Right forelimb (tissue), 1 donor: ENCODE measurements at places on chromosomes 3 and 15.

DNA sequence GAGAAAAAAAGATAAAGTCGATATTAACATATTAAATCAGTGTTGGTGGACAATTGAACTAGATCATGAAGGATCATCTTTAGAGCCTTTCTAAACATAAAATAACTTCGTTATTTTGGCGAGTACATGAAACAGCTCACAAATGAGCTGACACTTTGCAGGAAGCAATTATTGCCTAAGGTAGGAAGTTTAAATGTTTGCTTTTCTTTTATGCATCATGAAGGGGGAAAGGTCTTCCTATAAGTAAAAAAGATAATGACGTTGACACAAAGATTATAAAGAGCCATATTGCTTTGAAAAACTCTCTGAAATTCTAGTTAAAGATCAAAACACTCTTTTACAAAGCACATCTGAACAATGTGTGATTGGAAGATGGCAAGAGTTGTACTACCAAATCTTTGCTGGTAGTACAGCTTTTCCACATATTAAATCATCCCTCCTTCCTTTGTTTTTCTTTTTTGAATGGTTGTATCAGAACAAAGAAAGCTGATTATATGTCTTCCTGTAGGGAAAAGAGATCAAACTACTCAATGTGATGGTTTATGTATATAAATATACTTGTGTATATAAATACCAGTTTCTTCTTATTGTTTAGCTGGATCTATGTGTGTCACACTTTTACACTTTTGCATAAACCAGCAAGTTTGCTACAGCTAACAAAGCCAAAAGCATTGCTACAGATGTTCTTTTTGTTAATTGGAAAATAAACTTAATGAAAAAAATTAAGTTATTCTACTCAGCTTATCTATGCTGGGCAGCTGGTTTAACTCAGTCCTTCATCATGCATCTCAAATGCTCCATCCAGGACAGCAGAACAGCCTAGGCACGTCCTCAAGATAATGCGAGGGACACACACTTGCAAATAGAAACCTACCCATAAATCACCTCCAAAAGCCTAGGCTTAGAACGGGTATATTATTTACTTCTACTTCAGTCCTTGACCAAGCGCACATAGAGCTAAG, 850.8 kb upstream of the ROBO1 start:
- DNase-seq = no peak

DNA sequence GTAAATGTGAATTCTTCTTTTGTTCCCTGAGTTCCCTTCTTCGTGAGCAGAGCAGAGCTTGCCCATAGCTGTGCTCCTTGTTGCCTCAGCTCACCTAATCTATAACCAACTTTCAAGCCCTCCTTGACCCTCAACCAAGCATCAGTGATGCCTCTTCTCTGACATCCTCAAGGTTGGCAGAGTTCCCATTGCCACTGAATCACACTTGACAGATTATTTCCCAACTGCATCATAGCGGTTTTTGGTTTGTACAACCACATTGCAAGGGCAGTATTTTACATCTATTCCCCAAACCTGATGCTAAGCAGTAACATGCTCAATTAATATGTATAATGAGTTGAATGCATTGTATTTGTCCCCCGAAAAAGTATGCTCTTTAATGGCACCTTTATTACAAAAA, 133.0 kb upstream of the SNTN start:
- no peak for DNase-seq

DNA sequence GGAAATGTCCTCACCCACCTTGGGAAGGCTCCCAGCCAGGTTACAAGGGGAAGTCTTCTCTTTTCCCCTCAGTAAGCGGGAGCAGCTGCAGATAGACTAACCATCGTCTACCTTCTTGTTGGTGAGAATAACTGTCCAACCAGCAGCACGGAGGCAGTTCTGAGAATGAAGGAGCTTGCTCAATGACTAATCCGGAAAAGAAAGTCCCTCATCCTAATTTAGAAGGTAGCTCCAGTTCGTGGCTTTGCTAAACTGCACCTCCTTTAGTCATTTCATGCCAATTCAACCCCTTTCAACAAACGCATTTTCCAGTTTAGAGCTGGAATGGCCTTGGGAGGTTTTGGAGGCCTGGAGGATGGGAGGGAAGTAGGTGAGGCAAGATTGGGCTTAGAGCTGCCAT, 527.4 kb upstream of the PROK2 start:
- no peak for DNase-seq

GRCh38 chr3:53182764-53183355, 21.9 kb downstream of the PRKCD start:
- no peak for DNase-seq

DNA sequence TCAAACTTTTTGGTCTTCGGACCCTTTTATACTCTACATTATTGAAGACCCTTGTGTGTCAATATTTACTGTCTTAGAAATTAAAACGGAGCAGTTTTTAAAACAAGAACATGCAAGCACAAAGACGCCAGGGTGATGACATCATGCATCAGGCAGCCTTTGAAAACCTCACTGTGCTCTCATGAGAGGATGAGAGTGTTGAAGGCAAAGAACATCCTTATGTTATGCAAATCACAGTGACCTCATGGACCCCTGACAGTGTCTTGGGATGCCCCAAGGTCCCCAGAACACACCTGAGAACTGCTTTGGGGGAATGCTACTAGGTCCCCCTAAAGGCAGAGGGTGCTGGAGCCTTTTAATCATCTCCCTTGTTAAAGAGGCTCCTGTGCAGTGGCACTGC, 51.6 kb downstream of the CHDH start:
- no peak for DNase-seq

DNA sequence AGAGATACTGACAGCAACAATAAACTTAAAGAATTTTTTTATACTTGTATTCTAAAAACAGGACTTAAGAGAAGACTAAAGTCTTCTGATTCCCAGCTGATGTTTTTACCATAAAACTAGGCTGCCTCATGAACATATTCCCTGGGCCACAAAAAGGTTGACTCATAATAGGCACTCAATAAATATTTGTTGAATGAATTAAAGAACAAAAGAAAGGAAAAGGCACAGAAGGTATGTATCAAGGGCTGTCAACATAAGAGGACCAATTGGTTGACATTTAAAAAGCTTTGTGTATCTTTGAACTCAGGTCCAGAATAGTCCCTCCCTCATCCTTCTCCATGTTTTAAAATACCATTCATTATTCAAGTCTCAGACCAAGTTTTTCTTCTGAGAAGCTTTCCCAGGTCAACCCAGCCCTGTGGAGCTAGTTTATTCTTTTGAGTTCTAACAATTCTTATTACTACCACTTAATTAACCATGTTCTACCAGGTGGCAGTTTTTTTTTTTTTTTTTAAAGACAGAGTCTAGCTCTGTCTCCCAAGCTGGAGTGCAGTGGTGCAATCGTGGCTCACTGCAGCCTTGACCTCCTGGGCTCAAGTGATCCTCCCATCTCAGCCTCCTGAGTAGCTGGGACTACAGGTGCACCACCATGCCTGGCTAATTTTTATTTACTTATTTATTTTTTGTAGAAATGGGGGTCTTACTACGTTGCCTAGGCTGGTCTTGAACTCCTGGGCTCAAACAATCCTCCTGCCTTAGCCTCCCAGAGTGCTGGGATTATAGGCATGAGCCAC, 17.5 kb upstream of the ARHGEF3 start:
- DNase-seq = no peak

DNA sequence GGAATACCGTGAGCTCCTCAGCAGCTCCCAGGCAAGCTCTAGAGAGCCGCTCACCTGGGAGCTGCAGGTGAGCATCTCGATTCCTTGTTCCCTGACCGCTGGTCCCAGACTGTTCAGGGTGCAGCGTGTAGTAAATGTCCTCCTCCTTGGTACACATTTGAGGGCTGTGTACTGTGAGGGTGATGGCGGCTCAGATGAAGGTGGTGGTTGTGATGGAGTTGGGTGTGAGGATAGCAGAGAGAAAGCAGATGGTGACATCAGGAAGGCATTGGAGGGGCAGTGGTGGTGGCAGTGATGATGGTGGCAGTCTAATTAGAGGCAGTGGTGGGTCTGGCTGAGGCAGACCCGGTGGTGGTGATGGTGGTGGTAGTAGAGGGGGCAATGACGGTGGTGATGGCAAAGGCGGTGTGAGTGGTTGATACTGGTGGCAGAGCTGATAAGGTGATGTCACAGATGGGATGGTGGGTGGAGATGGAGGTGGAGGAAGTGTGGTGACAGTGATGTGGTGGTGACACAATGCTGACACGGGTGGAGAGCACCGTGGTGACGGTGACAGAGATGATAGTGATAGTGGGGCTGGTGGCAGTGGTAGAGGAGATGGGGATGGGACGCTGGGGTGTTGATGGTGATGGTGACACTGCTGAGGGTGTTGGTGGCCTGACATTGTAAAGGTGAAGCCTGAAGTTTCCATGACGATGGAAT, at the start of gene DNAJB8:
Gene DNAJB8, minus strand, starts transcription at position 51 of the 702 bp plus-strand sequence. CDS start 3,645 bp downstream, outside the sequence.
- no peak for DNase-seq

GRCh38 chr3:128112357-128112968, 11.1 kb downstream of the RUVBL1 start:
- no peak for DNase-seq

GRCh38 chr15:49421991-49422390, 1.1 kb upstream of the FGF7 start:
- peak; percentile 63 for DNase-seq

DNA sequence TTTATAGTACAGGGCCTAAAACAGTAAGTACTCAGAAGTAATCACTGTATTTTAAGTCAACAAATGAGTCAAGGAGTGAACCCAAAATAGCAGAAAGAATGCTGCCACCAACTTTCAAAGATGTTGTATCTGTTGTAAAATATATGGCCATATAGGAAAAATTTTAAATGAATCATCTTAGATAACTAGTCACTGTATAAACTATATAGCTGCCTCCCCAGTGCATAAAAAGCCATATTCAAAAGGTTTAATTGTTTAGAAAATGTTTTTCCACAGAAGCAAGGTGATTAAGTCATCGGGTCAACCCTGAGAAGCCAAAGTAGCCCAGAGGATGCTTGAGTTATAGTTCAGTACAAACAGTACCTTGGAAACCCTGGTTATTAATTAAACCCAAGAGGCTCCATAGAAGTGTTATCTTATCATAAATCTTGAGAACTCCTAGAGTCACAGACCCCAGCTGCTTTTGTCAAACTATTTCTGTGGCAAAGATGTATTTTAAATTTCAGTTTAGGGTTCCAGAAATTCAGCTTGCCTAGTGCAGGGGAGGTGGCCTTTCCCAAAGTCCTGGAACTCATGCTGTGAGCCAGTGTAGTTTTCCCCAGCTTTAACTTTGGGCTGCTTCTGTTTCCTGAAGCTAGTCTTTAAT, 39.2 kb downstream of the MBNL1 start:
- no peak for DNase-seq

- no peak for DNase-seq
Observed at GRCh38 chr3:31431321-31431720, 101.4 kb upstream of the STT3B start.

DNA sequence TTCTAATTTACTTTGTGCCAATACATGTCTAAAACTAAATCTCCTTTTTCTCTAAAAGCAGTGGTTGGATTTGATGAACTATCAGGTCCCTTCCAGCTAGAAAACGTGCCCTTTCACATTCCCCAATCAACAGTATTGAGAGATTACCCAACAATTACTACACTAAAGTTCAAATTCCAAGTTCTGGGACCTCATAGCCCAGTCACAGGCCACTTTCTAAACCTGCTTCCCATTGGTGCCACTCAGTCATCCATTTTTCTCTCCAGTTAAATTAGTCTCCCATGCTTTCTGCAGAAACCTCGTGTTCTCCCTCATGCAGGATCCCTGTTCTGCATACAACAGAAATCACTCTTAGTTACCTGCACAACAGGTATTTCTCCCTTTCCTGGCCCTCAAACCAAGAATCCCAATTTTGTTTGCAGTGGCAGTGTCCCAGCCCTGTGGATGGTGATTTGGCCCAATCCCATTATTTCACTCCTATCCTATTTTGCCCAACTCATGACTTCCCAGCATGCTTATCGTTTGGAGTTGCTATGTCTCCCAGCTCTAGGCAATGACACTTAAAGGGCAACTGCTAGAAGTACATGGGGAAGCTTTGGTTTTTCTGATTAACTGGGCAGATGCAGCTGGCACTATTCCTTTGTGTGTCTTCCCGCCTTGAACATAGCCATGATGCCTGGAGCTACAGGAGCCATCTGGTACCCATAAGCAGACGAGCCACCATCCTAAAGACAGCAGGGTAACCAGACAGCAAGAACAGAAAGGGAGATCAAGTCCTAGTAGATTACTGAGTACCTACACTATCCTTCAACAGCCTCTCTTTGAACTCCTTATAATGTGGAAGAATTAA, 224.2 kb downstream of the MINAR1 start:
- no peak for DNase-seq

- no peak for DNase-seq
Observed at GRCh38 chr3:56987238-56987895, 73.1 kb upstream of the SPATA12 start.

DNA sequence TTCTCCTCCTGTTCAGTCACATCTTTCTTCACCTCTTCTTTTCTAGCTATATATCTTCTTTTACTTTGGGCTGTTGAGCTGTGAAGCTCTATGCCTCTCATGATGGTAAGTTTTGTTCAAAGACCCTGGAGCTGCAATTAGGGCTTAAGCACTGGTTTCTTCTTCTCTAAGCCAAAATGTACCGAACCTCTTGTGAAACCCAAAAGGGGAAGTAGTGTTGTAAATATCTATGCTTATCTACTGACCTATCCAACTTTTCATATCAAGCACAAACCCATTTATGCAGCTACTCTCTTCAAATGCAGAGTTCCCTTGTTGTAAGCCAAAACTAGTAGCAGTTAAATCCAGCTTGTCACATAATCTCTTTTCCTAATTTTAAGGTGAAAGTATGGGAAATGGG, 123.6 kb upstream of the CD96 start:
- DNase-seq = no peak

DNA sequence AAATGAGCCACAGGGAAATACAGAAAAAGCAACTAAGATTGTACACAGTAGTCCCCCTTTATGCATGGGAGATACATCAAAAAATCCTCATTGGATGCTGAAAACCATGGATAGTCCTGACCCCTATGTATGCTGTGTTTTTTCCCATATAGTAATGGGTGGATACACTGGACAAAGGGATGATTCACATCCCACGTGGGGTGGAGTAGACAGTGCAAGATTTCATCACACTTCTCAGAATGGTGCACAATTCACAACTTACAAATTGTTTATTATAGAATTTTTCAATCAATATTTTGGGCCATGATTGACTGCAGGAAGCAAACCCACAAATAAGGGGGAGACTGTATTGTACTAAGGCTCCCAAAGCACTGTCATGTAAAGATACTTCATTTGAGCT, 224.4 kb upstream of the STRIT1 start:
- no peak for DNase-seq

- DNase-seq = no peak
Observed at GRCh38 chr15:87818756-87819155, 437.8 kb downstream of the NTRK3 start.

DNA sequence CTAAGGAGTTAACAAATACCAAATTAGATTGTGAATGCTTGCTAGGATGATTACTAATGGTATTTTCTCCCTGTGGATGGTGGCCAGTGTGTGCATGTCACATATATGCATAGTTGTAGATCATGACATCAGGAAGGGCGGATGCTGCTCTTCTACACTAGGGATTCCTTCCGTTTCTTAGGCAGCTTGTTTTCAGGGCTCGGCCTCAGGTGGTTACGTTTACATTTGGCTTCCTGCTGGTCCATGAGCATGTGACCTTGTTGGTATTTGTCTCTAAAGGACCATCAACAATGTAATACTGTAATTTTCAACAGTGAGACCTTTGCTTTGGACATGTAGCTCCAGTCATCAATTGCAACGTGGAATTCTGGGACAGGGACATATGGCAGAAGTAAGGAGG, 221.4 kb downstream of the NR1D2 start:
- no peak for DNase-seq
